ENCODE measurements at places on chromosomes 11 and 22.

DNA sequence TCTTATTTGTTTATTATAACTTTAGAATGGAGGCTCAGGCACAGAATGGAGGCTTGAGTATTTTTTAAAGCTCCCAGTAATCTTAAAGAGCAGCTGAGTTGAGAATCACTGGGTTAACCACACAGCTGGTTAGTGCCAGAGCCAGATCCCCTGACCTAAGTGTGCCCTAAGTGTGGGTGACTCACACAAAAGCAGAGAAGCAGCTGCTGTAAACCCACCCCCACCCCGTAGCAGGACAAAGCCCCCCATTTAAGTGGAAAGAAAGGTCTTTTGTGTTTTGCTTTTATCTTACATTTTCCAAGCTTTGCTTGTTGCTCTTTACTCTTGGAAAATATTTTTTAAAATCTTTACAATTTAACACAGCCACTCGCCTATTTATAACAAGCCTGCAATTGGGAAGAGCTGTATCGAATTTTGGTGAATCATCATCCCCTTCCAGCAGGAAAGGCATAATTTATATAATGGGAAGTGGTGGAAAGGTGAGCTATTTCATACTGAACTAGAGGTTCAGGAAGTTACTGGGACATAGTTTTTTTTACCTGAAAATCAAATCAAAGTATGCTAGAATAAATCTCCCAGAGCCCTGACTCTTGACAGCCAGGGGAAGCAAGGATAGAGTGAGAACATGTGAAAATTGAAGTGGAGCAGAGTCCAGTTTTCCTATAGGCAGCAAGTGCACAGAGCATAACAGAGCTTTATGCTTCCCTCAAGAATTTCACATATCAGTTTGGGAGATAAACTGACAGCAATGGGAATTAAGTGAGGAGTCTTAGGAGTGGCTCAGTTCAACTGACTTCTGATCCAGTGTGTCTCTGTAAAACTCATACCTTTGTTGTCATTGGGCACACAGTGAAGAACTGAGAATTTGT, 405.7 kb downstream of the AASDHPPT start:
- no peak for DNase-seq

DNA sequence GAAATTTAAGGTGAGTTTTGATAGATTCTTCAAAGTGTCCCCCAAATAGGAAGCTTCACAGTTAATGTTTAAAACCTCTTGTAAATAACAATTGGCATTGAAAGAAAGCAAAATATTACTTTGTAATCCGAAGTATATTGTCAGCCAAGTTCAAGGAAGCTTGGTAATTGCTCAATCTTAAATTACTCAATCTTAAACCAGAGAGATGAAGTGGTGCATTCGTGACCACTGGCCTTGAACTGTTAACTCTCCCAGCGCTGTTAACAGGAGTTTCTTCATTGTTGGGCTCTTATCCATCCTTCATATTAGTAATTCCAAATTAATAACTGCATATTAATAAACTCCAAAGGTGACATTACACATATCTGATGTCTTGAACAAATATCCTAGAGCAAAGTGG, 20.6 kb upstream of the FDX1 start:
- DNase-seq = no peak

GRCh38 chr11:72732329-72732728, 19.9 kb downstream of the ARAP1 start:
- DNase-seq = no peak

GRCh38 chr11:1743585-1744136, 6.7 kb downstream of the IFITM10 start:
- DNase-seq = no peak

- DNase-seq = no peak
These were observed at the start of gene CARNS1 for GRCh38 chr11:67415501-67416304. Gene CARNS1 (plus strand): TSS chr11:67415678. CDS start chr11:67416200, 522 bp downstream.

DNA sequence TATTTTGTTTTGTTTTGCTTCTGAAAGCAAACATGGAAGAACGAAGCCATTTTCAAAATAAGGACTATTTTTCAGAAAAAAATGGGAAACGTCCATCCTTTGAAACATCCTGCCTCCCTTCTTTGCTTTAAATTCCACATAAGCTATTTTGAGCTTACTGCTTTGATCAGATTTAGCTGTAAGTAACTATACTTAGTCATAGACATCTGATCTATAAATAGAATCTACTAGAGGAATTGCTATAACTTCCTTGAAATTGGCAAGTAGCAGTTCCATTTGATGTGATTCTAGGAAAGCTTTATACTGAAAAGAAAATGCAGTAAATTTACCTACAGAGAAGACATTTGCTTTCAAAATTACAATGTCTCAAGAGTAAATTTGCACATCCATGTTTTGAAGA, 305.8 kb downstream of the TTC28 start:
- DNase-seq = no peak

- DNase-seq = no peak
These were observed 465.5 kb downstream of the GUCY1A2 start for GRCh38 chr11:106552694-106553203.

DNA sequence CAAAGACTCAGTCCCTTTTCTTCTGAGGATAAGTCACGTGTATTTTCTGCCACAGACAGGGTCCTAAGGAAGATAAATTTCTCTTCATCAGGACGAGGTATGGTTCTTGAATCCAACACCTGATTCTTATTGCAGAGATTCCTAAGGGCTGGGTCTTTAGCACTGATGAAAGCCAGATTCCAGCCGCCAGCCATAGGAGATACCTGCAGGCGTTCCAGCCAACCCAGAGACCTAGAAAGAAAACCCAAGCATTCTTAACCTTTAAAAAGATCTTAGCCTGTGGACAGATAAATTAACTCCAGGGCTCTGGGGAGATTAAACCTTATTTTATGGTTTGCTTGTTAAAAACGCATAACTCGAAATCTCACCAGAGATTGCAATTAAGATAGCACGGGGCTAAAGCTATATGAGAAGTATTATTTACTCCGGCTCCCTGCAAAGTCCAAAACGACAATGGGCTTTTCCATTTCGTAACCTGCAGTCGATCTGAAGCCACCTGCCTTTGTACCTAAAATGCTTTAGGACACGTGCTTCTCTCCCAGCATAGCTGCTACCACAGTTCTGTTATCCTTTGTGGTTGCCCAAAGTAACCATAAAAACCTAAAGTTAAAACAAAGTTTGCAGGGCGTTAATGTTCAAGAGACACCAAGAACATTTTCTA, 104.5 kb downstream of the NXPE2 start:
- no peak for DNase-seq

DNA sequence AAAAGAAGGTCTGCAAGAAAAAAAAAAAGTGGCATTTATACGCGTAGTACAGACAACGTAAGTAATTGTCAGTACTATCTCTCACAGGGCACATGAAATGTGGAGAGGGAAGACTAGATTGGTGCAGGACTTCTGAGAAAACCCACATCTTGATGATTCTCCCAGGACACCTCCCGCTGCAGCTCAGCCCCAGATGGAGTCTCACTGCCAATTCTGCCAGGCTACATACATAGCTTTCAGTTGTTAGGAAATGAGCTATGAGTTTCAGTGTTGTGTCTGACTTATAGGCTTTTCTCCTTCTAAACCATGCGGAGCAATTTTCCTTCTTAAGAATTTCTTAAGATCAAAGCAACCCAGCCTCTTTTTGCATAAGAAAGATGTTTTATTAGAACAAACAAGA, 9.6 kb downstream of the OR5A2 start:
- no peak for DNase-seq

DNA sequence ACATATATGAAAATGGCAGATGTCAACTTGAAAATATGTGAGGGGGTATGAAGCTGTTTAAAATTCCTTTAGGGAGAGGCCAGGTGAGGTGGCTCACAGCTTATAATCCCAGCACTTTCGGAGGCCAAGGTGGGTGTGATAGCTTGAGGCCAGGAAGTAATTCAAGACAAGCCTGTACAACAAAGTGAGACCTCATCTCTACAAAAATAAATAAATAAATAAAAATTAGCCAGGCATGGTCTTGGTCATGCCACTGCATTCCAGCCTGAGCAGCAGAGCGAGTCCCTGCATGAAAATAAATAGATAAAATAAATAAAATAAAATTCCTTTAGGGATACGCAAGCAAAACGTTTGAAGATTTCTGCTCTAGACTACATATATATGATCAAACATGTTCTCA, 38.1 kb upstream of the FAM181B start:
- no peak for DNase-seq

- no peak for DNase-seq
These were observed 16.3 kb upstream of the GNAZ start for GRCh38 chr22:23053912-23054530.

- no peak for DNase-seq
These were observed 77.5 kb upstream of the PHOX2A start for GRCh38 chr11:72321381-72321996.
